ENCODE measurements at places on chromosomes 5 and 9. TPM values are rescaled to one million over a fixed set of nuclear protein-coding genes. Genes with fewer than 3 reads are reported as not detected.
A peak's percentile ranks its signal among the peaks of the same experiment; 100 is the strongest.

DNA sequence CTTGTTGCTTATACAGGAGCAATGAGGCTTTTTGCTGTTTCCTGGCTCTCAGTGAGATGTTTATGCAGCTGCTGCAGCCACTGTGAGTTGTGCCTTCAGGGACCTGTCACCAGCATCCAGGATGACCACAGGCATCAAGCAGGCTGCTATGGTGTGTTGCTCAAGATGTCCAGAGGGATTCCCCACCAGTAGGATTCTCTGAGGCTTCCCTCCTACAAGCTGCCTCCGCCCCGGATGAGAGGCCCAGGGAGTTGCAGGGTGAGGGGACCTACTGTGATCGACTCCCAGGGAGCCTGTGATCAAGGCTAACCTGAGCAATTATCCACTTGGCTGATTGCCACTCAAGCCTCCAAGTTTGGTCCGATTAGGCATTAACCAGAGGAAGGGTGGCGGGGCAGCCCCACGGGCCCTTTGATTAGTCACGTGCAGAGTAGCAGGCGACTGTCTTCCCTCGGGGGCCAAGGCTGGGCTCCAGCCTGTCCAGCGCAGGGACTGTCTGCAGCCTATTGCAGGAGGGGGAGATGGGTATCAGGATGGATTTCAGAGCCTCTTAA, 1.8 kb upstream of the FAT2 start:
- peaks cover 6% of the 10 kb centered on the region for H3K27me3 ChIP-seq
- DNase-seq: no peak
- no peaks in the 10 kb centered on the region for H3K36me3 ChIP-seq
- no peaks in the 10 kb centered on the region for H3K4me1 ChIP-seq

GRCh38 chr9:134462318-134462717, 136.1 kb downstream of the RXRA start:
- no peaks in the 10 kb centered on the region for H3K4me1 ChIP-seq
- no peak overlapping the region for H3K4me3 ChIP-seq
- DNase-seq: no peak
- no peaks in the 10 kb centered on the region for H3K36me3 ChIP-seq
- H3K27me3 ChIP-seq: peaks cover 6% of the 10 kb centered on the region

Gene CDH10
- total RNA-seq: 15.8 TPM

Gene AOPEP
- 22.1 TPM for total RNA-seq

- no peak overlapping the region for H3K4me3 ChIP-seq
- H3K27ac ChIP-seq: no peak overlapping the region
- H3K36me3 ChIP-seq: no peaks in the 10 kb centered on the region
- DNase-seq: no peak
- H3K27me3 ChIP-seq: peaks cover 8% of the 10 kb centered on the region
Observed at GRCh38 chr9:33187519-33188218, 20.5 kb upstream of the B4GALT1 start.

DNA sequence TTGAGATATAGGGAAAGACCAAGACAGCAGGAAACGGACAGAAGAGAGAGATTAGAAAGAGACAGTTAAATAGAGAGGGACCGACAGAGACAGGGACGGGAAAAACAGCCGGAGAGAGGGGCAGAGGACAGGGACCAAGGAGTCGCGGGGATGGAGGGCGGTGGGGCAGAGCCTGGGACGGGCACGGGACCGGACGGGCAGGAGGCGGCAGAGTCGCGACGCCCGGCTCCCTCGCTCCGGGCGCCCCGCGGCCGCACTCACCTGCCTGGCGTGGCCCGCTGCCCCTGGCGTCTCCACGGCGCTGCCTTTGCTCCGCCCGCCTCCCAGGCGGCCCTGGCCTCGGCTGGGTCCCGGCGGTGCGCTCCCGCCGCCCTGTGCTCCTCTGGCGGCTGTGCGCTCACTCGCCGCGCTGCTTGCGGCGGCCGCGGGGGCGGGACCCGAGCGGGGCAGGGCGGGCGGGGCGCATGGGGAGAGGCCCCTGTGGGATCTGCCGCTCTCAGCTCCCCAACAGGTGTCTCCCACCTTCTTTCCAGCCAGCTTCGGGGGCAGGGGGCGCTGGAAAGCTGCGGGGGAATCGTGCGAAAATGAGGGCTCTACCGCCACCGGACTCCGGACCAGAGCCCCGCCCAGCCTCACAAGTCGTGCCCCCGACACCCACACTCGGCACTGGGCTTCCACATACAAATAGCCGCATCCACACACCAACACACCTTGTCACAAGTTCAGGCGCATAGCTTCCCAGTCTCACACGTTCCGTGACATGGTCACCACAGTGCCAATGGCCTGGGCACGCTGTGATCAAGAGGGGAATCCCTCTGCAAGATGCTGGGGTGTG, at the start of gene ARID3C:
Gene ARID3C (minus strand): TSS at position 411 of the 835 bp plus-strand sequence. CDS start 1,052 bp downstream, outside the sequence.
- DNase-seq: peak; percentile 41
- H3K36me3 ChIP-seq: peaks cover 6% of the 10 kb centered on the region
- peaks cover 11% of the 10 kb centered on the region for H3K4me1 ChIP-seq
- no peak within 1 kb of the TSS for H3K27ac ChIP-seq
- peaks cover 33% of the 10 kb centered on the region for H3K27me3 ChIP-seq

DNA sequence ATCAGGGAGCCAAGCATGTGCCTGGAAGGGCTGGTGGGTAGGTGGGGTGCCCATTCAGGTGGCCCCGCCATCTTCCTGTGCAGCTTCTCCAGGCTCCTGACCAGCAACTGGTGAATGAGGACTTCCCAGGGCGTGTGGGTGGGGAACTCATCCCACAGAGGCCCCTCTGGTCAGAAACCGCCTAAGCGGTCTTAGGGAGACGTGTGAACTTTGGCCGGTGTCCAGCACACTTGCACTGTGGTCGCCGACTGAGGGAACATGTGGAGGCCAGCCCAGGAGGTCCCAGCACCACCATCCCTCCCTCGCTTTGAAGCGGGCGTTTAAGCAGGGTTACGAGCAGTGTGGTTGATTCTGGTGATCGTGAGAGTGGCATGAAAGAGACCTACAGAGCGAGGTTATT, 77.8 kb downstream of the MVB12B start:
- no peak overlapping the region for H3K4me3 ChIP-seq
- H3K4me1 ChIP-seq: peaks cover 31% of the 10 kb centered on the region
- no peak overlapping the region for H3K27ac ChIP-seq
- DNase-seq: no peak
- H3K36me3 ChIP-seq: peaks cover 4% of the 10 kb centered on the region

DNA sequence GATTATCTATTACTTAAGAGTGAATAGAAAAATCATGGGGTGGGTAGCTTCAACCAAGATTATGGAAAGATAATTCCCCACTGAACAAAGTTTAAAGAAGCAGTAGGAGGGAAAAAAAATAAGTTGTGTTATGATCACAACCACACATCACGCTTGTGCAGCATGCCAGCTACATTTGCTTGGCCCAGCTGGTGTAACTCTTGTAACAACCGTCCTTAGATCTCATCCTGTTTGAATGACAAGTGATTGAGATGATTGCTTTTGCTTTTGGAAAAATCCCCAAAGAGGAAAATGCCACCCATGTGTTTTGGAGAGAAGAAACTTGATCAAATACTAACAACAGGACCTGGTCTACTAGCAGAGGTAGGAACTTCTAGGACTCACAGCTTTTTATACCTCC, 107.6 kb upstream of the KIF2A start:
- H3K4me1 ChIP-seq: no peaks in the 10 kb centered on the region
- no peak overlapping the region for H3K4me3 ChIP-seq
- H3K36me3 ChIP-seq: peaks cover 3% of the 10 kb centered on the region
- peaks cover 1% of the 10 kb centered on the region for H3K27me3 ChIP-seq

Gene IL17B
- total RNA-seq: not detected

Gene CCNI2
- not detected for total RNA-seq

Gene FCN2
- not detected for total RNA-seq

Gene SLC36A2
- total RNA-seq: not detected

Gene GABRG2
- total RNA-seq: 0.51 TPM

GRCh38 chr5:92687821-92688722, 892.9 kb downstream of the NR2F1-AS1 start:
- H3K36me3 ChIP-seq: no peaks in the 10 kb centered on the region
- no peak overlapping the region for H3K4me3 ChIP-seq
- no peaks in the 10 kb centered on the region for H3K27me3 ChIP-seq
- H3K4me1 ChIP-seq: no peaks in the 10 kb centered on the region

- no peak for DNase-seq
- no peaks in the 10 kb centered on the region for H3K4me1 ChIP-seq
- H3K27me3 ChIP-seq: no peaks in the 10 kb centered on the region
- H3K4me3 ChIP-seq: no peak overlapping the region
- no peak overlapping the region for H3K27ac ChIP-seq
Observed at GRCh38 chr5:106648401-106648800, 1022.3 kb downstream of the EFNA5 start.

Data from endothelial cell (in vitro differentiated cells).